MV-4-11 (cell line): ENCODE measurements at places on chromosomes 4 and X.

DNA sequence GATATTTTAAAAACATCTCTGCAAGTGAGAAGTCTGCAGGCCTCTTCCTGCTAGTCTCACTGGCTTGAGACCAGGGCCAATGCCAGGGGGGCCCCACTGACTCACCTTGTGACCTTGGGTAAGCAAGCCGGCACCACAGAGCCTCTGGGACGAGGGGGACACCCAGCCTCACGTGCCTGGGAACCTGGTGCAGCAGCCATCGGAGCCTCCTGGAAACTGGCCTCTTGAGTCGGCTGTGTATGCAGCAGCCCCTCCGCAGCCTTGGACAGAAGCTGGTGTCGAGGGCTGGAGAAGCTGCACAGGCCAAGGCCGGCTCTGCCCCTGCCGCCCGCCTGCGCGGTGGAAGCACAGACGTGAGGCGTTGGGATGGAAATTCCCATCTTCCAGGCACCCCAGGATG lies 8.7 kb downstream of the TADA2B start:
- no peak for DNase-seq

DNA sequence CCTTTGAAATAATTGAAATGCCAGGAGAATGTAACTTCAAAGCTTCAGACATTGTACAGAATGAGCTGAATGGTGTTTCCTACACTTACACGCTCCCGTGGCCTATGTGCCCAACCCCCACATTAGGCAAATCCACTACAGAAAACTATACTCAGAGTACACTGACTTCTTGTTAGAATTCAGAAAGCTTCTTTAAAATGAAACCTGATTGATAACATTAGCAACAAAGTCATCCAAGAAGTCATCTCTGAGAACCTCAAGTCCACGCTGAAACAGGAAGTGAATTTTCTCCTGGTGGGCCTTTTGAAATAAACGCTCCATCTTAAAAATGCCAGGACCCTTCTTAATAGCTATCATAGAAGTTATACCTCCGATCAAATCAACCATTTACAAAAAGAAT lies 136.3 kb downstream of the TSPAN5 start:
- no peak for DNase-seq

DNA sequence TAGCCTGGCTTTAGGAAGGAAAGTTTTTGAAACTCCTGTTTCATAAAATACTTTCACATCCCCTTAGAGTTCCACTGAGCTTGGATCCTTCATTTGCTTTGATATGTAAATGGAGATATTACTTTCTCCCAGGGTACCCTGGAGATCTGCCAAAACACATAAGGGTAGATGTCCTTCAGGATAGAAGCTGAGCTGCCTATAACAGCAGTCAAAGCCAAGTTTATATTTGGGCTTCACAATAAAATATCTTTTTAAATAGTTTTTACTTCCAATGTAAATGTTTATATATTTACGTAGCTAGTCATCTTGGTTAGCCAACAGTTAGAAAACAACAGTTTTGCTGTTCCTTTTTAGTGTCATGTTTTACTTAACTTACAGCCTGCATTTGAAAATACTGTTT lies 742.3 kb upstream of the POU3F4 start:
- DNase-seq: peak; percentile 36

- no peak for DNase-seq
Observed at GRCh38 chrX:104135677-104136076, 21.1 kb downstream of the SLC25A53 start.

DNA sequence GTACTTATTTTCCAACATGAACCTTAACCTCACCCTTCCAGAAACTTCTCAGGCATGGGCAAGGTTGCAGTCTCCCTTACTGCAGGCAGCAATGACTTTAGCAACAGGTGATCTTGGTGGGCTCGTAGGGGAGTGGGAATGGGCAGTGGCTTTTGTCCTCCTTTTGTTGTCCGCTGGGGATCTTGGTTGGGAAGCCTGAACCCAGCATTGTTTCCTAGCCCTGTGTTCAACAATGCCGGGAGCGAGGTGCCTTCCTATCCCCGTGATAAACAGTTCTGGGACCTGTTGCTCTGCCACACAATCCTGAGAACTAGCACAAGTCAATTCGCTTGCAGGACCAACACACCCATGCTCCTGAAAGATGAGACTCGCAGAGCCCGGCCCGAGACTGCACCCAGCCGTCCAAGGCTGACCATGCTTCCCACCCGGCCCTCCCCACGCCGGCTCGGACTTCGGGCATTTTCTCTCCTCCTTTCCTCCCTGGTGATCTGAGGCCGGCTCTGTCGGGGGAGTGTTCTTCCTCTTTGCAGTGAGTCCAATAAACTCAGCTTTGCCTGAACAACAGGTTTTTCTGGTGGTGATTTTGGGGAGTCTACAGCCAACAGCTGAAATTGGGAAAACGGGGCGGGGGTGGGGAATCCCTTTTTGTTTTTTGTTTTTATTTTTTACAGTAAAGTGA lies 20.2 kb downstream of the IRAK1 start:
- no peak for DNase-seq

- DNase-seq: no peak
Observed at GRCh38 chrX:63708801-63709200, 76.2 kb downstream of the ARHGEF9 start.

DNA sequence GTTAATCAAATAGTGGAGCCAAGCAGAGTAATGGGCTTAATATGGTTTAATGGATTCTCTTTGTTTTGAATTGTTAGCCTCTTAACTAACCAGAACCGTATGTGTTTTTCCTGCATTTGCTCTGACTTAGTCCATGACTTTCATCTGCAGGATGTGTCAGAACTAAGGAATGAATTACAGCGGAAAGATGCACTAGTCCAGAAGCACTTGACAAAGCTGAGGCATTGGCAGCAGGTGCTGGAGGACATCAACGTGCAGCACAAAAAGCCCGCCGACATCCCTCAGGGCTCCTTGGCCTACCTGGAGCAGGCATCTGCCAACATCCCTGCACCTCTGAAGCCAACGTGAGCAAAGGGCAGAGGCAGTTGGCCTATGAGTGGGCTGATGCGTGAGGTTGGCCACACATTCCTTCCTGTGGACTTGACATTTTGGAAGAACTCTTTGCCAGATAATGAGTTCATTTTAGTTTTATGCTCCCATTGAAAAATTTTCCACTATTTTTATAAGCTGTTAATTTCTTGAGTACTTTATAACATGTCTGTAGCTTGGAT lies 9.1 kb downstream of the MED28 start:
- no peak for DNase-seq

GRCh38 chr4:153228512-153229140 lies 24.4 kb downstream of the TRIM2 start:
- DNase-seq: no peak

GRCh38 chr4:108045687-108046024 lies 56.0 kb downstream of the HADH start:
- no peak for DNase-seq

- peak; percentile 28 for DNase-seq
Observed at GRCh38 chrX:47169726-47170515, 23.7 kb upstream of the UBA1 start.

GRCh38 chrX:22105231-22105630 lies 73.1 kb downstream of the PHEX start:
- no peak for DNase-seq

DNA sequence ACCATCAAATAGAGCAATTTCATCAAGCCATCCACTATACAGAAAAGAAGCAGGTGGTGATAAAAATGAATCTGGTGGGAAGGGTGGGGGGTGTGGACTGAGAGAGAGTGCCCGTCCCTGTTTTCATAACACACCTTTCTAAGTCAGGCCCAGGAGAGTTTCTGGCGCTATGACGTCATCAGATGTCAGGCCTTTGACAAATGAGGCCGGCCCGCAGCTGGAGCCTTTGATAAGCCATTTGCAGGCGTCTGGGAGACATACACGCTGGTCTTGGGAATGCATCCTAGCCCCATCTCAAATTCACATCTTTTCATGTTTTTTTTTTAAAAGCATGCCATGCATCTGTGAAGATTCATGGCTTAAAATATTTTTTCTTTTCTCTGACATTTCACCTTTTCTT lies 404.5 kb downstream of the BCOR start:
- no peak for DNase-seq

- DNase-seq: no peak
Observed at GRCh38 chr4:120770897-120771296, 151.6 kb downstream of the PRDM5 start.

GRCh38 chr4:73730292-73730691 lies 10.1 kb upstream of the CXCL8 start:
- DNase-seq: peak; percentile 12

- no peak for DNase-seq
Observed at GRCh38 chr4:30028826-30029225, 691.3 kb upstream of the PCDH7 start.

DNA sequence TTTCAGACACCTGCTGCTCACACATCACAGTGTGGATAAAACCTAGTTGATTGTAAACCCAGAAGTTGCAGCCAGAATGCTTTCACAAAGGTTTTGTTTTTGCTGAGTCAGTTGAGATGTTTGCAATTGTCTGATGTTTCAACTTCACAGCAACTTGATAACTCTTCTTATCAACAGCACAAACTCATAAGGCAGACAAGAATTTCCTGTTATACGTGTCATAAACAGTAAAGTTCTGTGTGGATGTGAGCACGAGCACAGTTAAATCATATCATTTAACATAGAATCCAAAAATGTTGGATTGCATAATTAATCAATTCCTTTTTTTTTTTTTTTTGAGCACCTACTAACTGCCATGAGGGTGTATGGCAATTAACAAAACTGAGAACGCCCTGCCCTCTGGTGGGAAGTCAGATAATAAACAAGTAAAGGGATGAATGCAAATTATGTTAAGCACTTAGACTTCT lies 512.2 kb downstream of the PDHA2 start:
- DNase-seq: peak; percentile 12

DNA sequence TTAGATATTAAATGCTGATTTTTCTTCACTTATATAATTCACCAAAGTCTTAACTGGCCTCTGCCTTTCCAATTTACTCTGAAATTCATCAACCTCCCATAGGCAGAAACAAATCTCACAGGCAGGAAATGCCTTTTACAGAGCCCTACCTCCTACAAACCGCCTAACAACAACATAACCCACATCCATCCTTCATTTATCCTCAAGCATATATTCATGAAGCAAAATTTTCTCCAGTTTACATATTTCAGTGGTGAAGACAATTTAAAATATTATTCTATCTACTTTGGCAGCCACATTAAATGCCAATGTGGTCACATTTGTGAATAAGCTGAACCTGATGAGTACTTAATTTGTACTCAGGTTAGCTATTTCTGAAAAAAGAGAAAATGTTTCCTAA lies 30.3 kb downstream of the SEPSECS start:
- no peak for DNase-seq

DNA sequence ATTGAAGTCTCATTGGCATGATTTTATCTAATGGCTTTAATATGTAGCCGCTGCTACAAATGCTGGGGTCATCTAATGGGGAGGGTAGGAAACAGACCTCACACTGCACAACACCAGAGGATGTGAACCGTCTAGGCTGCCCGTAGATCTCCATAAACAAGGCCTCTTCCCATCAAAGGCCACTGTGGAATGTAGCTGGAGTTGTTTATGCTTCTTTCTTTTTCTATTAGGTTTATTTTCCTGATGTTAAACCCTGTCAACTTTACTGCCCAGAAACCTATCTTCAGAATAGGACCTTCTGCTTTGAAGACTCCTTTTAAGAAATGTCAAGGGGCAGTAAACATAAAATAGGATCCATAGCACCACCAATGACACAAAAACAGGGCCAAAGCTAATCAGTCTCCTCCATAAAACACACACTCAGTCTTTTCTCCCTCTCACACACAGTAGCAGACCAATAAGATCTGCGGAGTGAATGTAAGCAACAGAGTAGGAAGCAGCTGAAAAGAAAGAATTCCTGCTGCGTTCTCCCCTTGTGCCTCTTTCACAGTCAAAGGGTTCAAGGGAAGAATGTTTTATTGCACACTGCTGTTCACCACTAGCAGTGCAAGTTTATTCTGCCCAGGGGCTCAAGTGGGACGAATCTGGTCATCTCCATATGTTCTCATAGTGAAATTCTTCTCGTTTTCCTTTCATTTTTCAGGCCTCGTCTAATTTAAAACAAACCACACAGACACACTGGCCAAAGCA lies 72.2 kb downstream of the MAML3 start:
- no peak for DNase-seq

DNA sequence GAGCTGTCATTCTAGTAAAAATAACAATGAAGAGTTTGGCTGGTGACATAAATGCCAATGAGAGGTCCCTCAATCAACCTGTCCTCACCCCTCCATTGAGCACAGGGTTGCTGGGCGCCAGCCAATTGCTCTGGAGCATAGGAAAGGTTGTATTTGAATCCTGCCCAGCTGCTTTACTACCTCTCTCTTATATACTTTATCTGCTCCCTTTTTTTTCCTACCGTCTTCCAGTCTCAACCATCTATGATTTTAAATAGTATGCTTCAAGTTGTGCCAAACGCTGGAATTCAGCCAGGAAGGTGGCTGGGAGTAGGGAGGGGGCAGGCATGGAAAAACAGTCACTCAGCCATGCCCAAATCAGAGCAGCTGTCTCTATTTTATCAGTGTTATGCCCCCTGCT lies 153.8 kb downstream of the NR3C2 start:
- no peak for DNase-seq

DNA sequence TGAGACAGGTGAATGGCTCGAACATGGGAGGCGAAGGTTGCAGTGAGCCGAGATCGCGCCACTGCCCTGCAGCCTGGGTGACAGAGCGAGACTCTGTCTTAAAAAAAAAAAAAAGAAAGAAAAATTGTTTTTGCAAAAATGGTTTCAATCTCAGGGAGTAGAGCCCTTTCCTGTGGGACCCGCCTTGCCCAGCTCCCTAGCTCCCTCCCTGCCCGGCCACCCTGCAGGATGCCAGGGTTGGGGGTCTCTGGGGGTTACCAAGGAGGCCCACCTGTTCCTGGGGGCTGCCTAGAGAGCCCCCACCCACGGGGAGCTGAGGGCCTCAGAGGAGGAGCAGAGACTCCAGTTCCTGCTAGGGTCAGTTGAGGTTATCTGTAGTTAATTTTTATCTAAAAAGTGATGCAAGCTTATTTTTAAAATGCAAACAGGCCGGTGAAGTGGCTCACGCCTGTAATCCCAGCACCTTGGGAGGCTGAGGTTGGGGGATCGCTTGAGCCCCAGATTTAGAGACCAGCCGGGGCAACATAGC lies 18.7 kb upstream of the PLCXD1 start:
- no peak for DNase-seq

GRCh38 chr4:134309715-134310114 lies 108.1 kb upstream of the PABPC4L start:
- DNase-seq: no peak

- DNase-seq: peak; percentile 71
Observed at GRCh38 chr4:112321776-112322684, 24.9 kb downstream of the ALPK1 start.

DNA sequence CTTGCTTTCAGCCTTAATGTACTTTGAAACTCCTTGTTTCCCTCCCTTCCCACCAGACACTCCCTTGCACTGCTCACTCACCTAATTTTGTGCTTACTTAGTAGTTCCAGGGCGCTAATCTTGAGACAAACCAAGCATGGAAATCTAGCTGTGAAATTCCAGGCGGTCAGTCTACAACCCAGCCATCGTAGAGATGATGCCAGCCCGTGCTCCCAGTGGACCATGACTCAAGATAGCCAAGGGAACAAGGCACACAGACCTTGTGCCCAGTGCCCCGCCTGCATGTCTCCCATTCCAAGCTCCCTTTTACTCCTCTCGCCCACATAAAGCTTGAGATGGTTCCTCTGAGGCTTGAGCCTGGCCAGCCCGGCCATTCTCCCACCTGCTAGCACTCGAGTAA lies 11.1 kb downstream of the TREX2 start:
- DNase-seq: no peak

GRCh38 chr4:37725718-37726117 lies 39.5 kb upstream of the RELL1 start:
- no peak for DNase-seq

GRCh38 chrX:39827951-39828350 lies 269.8 kb downstream of the BCOR start:
- no peak for DNase-seq
